ENCODE measurements at places on chromosomes 5 and 9. TPM values are rescaled to one million over a fixed set of nuclear protein-coding genes. Genes with fewer than 3 reads are reported as not detected.

HMMR gene
- 2.0 TPM for total RNA-seq

IGFBPL1 gene
- 2.8 TPM for total RNA-seq

C9orf153 gene
- total RNA-seq, result not detected

CNOT6 gene
- total RNA-seq, result 7.7 TPM

CSF1R gene
- total RNA-seq, result 11.2 TPM

DNA sequence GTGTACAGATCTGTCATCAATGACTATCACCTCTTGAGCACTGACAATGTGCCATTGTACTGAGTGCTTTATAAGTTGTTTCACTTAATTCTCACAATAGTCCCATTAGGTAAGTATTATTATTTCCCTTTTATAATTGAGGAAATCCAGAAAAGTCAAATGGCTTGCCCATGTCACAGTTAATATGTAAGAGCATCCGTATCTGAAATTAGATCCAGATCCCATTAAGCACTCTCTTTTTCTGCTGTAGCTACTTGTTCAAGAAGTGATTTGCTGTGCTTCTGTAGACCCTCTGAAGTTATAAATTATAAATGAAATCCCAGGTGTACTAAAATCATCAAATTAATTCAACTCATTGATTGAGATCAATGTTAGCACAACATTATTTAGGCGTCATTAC is 94.7 kb downstream of the INIP start:
- H3K27me3 ChIP-seq, result no peaks in the 10 kb centered on the region
- H3K27ac ChIP-seq, result no peak overlapping the region
- no peak for DNase-seq
- H3K4me3 ChIP-seq, result no peak overlapping the region

- no peaks in the 10 kb centered on the region for H3K4me1 ChIP-seq
- no peaks in the 10 kb centered on the region for H3K27me3 ChIP-seq
- no peak overlapping the region for H3K27ac ChIP-seq
- no peak for DNase-seq
- H3K4me3 ChIP-seq, result no peak overlapping the region
Measured at GRCh38 chr5:76657091-76657490, 33.9 kb upstream of the F2RL2 start.

- no peaks in the 10 kb centered on the region for H3K4me1 ChIP-seq
- DNase-seq, result no peak
- H3K36me3 ChIP-seq, result no peaks in the 10 kb centered on the region
- H3K27ac ChIP-seq, result no peak overlapping the region
- no peaks in the 10 kb centered on the region for H3K27me3 ChIP-seq
Measured at GRCh38 chr9:87857948-87858335, 24.7 kb upstream of the SPATA31E1 start.

DNA sequence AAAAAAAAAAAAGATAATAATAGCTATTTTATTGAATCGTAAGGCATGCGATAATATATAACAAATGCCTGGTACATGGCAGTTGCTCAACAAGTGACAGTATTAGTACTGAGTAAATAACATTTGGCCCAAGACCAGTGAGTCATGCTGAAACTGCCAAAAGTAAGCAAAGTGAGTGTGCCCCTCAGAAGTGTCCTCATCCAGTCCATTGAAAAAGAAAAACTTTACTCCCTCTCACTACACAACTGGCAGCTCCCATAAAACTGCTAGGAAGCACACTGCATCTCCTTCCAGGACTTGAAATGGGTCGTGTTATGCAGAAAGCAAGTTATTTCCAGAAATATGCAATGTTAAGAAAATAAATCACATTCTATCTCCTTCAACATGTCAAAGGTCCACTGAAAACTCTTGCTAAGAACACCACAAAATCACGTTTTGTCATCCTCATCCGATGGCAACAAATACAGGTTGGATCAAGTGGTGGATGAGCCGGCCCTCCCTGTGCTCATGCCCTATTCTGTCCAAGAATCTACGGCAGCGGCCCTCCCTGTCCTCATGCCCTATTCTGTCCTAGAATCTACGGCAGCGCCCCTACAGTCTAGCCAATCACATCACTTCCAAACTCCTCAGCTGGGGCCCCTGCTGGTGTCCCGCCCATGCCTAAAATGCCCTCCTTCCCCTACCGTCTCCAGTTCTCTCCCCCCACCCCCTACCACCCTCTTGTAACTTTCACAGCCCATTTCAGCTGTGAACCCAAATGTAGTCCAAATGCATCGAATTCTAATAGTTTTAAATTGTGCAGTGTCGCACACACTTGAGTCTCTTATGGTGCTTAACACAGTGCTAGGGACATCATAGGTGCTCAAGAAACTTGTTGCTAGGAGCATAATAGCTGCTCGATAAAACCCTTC is 12.5 kb downstream of the PTCH1 start:
- H3K4me1 ChIP-seq, result no peaks in the 10 kb centered on the region
- DNase-seq, result no peak
- H3K27ac ChIP-seq, result no peak overlapping the region
- H3K27me3 ChIP-seq, result no peaks in the 10 kb centered on the region
